CMK (cell line): ENCODE measurements at places on chromosomes 1 and 21.
A peak's percentile ranks its signal among the peaks of the same experiment; 100 is the strongest.

DNA sequence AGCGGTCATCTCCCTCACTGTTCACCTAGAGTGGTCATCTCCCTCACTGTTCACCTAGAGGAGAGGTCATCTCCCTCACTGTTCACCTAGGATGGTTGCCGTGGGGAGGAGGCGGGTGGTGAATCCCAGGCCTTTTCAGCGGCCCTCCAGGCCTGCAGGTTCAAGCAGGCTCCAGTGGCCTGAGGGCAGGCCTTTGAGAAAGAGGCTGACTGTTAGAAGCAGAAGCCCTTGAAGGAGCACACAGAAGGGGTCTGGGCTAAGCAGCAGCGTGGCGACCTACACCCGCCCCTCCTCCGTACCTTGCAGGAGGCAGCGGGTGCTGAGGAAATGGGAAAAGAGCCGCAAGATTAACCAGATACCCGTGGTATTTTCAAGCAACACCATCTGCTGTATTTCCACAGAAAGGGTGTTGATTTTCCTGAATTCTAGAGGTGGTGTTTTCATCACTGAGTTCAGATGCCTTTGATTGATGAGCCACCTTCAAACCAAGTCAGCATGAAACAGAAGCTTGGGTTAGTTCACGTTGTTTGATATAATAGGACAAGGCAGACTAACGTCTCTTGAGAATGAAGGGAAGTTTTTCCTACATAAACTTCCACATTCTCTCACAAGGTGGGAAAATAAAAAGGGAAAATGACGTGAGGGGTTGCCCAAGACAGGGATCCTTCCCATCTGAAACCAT is 289.5 kb downstream of the KIF26B start:
- DNase-seq: no peak

DNA sequence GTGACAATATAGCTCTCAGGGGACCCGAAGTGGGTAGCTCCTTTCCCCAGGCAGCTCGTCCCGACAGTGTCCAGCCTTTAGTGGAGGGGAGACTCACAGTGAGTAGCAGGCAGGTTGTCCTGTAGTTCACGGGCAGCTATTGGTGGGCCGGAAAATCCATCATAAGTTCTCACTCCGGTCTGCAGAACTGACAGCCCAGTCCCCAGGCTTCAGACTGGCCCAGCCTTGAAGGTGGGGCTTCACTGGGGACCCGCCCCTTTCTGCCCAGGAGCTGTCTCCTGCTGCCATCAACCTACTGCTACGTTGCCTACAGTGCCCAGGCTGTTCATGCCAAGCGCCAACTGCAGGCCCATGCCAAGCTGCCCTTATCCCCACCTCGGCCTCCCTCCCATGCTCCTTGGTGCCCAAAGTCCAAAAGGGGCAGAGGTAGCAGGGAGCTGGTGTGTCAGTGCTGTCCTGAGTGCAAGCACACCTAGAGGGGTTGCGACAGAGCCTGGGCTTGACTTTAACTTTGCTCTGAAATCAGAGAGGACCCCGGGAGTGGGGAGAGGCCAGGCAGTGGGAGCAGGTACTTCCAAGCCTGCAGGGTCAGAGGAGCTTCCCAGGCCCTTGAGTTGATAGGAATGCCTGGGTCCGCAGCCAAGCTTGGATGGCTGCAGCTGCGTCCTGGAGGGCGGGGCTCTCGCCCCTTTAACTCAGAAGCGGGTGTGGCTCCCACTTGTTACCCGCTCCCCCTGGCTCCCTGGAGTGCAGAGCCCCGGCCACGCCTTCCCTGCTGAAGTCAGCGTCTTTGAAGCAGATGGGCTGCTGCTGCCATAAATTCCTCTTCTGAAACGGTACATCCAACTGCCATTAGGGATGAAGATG is 1144.3 kb upstream of the NCAM2 start:
- no peak for DNase-seq

GRCh38 chr1:9759939-9760338 is 63.8 kb downstream of the CLSTN1 start:
- no peak for DNase-seq

- no peak for DNase-seq
Observed at GRCh38 chr1:25063591-25064416, 133.7 kb upstream of the RUNX3 start.

DNA sequence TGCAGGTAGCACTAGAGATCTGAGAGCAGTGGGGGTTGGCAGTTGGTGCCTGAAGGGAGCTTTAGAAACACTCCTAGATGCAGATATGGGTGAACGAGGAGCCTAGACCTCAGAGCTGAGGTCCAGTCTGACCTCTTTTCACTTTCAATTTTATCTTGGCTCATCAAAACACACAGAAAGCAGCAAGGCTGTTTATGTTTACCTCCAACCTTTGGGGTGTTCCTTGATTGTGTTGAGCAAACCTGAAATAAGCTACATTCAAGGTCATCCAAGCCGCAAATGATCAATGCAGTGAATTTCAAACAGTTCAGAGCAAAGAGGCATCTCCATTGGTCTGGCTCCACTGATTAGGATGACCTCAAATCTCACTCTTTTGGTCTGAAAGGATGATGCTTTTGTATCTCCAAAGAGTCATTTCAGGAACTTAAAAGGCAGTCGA is 1.3 kb downstream of the LY9 start:
- no peak for DNase-seq

- peak; percentile 38 for DNase-seq
Observed at GRCh38 chr1:23422241-23422877, 2.2 kb downstream of the TCEA3 start.

- no peak for DNase-seq
Observed at GRCh38 chr1:176938375-176938774, 226.1 kb downstream of the ASTN1 start.

DNA sequence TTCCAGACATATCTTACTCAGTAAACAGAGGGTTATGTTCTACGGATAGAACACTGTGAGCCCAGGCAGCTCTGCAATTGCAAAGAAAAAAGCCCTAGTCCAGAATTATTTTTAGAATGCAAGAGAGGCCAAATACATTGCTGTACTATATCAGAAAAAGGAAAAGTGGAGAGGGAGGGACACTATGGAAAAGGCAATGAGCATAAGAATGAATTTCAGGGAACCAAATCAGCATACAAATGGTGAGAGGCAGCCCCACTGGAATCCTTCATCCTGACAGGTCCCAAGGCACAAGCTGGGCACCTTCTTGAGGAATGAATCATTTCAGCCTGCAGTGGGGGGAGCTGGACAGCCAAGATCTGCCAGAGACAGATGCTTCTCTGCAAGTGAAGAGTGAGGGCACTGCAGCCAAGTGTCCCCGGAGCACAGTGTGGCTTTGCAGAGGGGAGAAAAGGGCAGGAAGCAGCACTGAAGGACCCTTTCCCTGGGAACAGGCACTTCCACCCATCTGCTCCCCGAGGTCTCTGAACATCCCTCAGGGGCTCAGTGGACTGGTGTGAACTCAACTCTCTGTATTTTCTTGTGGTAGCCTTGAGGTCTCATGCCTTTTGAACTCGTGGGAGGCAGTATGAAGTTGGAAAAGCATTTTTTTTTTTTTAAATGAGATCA is 115.6 kb downstream of the XCL2 start:
- no peak for DNase-seq

DNA sequence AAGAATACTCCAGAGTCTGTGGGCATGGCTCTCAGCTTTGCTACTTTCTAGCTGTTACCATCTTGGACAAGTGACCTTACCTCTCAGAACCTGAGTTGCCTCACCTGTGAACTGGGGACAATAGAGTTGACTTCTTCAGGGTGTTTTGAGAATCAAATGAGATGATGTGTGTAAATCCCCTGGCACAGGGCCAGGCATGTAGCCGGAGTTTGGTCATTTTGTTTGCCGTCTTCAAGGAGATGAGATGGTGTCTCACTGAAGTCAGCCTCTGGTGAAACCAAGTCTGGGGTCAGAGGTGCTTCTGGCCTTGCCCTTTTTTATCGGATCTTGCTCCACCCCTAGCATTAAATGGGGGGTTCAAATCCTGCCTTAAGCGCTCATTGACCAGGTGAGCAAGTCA is 149.2 kb upstream of the TMEM51 start:
- DNase-seq: no peak

DNA sequence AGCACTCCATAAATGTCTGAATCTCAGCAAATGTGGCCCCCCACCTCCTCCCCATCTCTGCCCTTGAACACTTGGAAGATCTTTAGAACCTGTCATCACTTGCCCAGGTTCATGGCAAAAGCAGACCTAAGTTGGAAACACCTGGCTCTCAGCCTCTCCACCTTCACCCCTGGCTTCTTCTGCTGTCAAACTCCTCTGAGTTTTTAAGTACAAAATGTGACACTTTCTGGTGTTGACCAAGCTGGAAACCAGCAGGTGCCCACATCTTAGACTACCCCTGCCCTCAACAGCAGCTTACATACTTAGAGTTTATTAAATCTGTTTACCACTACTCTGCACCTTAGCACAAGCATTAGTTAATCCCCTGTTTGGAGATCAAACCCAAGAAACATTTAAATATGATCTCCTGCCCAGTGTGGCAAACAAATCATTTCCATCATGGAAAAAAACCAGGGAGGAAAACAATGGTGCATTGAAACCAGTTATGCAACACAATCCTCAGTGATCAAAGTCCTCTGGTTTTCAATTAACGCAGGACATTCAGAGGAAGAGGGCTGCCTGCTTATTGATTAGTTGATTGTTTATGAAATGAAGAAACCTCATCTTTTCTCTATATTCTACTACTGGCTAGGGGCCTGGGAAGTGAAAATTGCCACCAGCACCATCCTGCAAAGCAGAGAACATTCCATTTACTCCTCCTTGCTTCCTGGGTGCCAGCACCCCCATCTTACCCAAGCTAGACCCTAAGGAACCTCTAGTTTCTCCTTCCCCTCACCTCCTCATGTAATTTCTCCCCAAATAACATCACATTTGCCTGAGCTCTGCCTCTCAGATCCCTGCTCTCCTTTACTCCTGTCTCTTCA is 139.4 kb upstream of the RAB4A start:
- DNase-seq: no peak

DNA sequence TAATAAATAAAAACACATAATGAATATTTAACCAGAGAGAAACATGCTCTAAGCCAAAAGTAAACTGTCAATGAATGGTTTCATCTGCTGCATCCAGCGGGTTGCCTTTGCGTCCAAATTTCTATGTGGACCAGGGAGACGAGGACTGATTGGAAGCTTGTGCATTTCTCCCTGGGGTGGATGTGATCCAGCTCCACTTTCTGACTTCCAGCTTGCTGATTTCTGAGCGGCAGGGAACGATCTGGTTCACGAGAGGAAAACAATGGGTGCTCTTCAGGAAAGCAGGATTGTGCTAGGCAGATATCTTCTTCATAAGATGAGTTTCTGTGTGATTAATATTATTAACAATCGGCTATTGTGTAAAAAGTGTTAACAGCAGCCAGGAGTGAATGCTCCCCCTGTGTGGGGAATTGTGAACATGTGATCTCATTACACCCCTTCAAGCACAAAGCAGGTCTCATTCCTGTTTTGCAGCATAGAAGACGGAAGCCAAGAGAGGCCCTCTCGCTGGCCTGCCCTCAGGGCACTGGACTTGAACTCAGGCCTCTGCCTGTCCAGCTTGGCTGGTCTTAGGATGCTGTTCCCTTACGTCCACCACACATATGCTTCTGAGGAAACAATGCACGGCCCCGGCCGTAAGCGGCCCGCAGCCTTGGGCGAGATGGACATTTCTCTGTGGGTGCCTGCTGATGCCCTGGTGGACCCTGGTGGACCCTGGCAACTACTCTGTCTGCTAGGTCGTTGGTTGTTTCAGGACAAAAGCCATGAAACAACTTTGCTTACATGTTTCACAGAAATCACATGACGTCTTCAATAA is 183.4 kb upstream of the C1orf174 start:
- DNase-seq: no peak

DNA sequence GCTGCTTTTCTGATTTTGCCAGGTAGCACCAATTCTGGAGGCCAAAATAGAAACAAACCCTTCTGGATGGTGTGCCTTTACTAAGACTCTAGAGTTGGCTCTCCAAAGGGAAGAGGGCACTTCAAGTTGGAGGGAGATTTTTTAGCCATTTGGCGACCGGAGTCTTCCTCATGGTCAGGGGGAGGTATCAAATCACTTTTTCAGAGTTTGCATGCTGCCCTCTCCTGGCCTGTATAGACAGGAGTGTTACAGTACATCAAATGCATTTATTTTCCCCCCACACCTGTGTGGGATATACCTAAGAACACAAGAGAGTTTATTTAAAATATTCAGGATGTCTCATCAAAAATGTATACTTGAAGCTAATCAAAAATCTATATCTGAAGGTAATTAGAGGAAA is 3.2 kb downstream of the GREM2 start:
- no peak for DNase-seq

GRCh38 chr1:99599678-99600175 is 46.2 kb upstream of the PALMD start:
- DNase-seq: peak; percentile 7

DNA sequence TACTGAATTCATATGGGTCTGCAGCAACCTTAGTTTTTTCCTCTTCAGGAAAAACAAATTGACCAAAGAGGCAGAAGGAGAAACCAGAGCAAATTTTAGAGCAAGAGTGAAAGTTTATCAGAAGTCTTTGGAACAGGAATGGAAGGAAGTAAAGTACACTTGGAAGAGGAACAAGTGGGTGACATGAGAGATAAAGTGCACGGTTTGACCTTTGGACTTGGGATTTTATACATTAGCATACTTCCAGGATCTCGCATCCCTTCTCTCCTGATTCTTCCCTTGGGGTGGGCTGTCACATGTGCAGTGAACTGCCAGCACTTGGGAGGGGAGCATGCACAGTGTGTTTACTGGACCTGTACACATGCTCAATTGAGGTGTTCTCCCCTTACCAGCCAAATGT is 754.8 kb upstream of the ADAMTS5 start:
- no peak for DNase-seq

DNA sequence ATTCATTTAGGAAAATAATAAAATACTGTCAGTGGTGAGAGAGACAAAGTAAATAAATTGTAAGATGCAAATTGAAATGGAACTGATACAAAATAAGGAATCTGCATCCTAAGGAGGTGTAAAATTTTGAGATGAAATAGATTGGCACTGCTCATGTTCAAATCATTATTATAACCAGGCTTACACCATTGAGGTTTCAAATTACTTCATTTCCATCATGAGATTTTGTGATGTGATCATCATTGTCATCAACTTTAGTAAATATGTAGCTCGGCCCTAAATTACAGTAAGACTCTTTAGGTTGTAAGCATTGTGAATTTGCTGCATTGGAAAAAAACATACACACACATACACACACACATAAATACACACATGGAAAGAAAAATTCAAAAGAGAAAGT is 123.4 kb downstream of the SDCCAG8 start:
- no peak for DNase-seq

GRCh38 chr1:210741564-210741963 is 392.4 kb downstream of the KCNH1 start:
- DNase-seq: no peak

- DNase-seq: no peak
Observed at GRCh38 chr1:158013840-158014730, 20.6 kb downstream of the KIRREL1 start.

GRCh38 chr1:91827087-91827458 is 58.9 kb downstream of the TGFBR3 start:
- DNase-seq: no peak

GRCh38 chr1:235290740-235291502 is 37.1 kb downstream of the ARID4B start:
- DNase-seq: no peak

GRCh38 chr1:96236156-96236739 is 485.3 kb upstream of the PTBP2 start:
- DNase-seq: peak; percentile 20
